Posterior cingulate gyrus (tissue), 11 donors: ENCODE measurements at places on chromosomes 2 and 18.

DNA sequence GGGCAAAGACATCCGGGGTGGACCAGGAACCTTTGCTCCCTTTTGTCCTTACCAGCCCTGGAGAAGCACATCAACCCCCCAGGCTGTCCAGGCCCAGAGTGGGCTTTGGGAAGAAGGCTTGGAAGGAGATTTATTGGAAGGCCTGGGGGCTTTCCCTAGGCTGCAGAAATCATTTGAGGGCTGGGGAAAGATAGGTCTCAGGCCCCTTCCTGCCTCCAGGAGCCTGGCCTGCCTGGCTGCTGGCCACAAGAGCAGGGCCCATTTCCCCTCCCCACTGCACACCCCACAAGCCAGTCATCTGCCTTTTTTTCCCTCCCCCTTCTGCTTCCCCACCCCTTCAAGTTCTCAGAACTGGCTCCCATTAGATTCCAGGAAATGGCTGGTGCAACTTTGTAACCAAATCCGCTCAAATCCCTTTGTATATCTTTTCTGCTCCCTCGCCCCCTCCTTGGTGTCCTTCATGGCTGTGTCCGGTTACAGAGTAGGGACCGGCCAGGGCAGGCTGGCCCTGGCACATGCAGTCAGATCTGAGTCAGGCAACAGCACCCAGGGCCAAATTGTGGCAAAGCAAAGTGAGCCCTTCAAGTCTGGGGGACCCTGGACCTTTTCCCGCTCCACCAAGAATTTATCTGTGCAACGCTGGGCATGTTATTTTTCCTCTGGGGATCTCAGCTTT lies 20.8 kb upstream of the TNP1 start:
- no peak for DNase-seq

DNA sequence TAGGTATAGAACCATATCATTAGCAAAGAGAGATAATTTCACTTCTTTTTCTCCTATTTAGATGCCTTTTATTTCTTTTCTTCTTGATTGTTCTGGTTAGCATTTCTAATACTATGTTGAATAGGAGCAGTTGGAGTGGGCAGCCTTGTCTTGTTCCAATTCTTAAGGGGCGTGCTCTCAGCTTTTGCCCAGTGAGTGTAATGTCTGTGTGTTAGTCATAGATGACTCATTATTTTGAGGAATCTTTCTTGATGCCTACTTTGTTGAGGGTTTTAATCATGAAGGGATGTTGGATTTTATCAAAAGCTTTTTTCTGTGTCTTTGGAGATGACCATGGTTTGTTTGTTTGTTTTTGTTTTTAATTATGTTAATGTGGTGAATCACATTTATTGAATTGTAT lies 1453.1 kb upstream of the SLC39A10 start:
- no peak for DNase-seq

GRCh38 chr2:54836477-54836876 lies 113.0 kb downstream of the EML6 start:
- no peak for DNase-seq

GRCh38 chr2:179860255-179861026 lies 971 bp downstream of the ZNF385B start:
- no peak for DNase-seq

DNA sequence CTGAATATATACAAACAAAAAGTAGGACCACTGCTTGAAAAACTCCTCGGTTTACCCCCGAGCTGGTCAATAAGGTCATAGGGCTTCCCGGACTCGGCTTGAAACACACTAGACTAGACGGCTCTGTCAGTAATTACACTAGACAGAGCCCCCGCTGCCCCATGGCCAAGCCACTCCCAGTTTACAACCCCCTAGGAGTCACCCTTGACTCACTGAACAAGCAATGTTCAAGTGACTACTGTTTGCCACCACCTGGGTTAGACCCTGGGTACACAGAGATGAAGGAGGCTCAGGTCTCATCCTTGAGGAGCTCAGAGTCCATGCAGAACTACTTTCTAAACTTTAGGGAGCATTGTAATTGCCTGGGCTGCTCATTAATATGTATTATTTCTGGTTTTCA lies 13.7 kb upstream of the PRELID3A start:
- DNase-seq, result no peak

- no peak for DNase-seq
These were observed 992.8 kb upstream of the FANCL start for GRCh38 chr2:59233920-59234319.

DNA sequence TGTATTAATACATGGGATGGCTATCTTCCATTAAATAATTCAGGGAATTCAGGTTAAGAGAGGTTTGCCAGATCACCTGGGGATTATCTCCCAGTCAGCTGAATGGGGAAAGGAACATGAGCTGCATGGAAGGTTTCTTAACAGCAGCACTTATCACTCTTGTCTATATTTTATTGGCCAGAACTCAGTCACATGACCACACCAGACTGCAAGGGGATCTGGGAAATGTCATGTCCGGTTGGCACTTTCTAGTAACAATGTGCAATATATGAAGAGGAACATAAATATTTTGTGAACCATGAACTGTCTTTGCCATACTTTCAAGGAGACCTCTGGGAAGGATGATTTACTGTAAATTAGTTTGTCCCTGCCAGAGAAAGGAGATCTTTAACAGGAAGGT lies 599.1 kb downstream of the SLC4A3 start:
- no peak for DNase-seq
